Renal pelvis (tissue), 12 donors: ENCODE measurements at places on chromosomes 11 and 22. TPM values are rescaled to one million over a fixed set of nuclear protein-coding genes. Genes with fewer than 3 reads are reported as not detected.

Gene OR4D5
- not detected for polyA plus RNA-seq

Gene SLC22A9
- polyA plus RNA-seq = not detected

Gene GAL
- polyA plus RNA-seq = not detected

Gene CBX7
- 8.0 TPM for polyA plus RNA-seq

Gene KDM4D
- 2.1 TPM for polyA plus RNA-seq

Gene GAB4
- polyA plus RNA-seq = 0.14 TPM

Gene PTH
- not detected for polyA plus RNA-seq

Gene MUC5B
- 0.01 TPM for polyA plus RNA-seq

Gene ELF5
- 100 TPM for polyA plus RNA-seq

Gene PHLDA2
- 1.0 TPM for polyA plus RNA-seq

Gene TREH
- 2.6 TPM for polyA plus RNA-seq

Gene ZNRF3
- polyA plus RNA-seq = 28.2 TPM

Gene TBX10
- polyA plus RNA-seq = not detected

Gene SCN4B
- polyA plus RNA-seq = 1.4 TPM

Gene LDHAL6A
- 0.67 TPM for polyA plus RNA-seq

Gene PARVG
- 1.7 TPM for polyA plus RNA-seq

Gene APLNR
- 95.0 TPM for polyA plus RNA-seq

Gene DYNC2H1
- 44.6 TPM for polyA plus RNA-seq

Gene LINC01488
- polyA plus RNA-seq = not detected

Gene ENTHD1
- not detected for polyA plus RNA-seq

Gene IGLL1
- 0.61 TPM for polyA plus RNA-seq

Gene OR51G2
- not detected for polyA plus RNA-seq

Gene MLC1
- polyA plus RNA-seq = 1.1 TPM

Gene PRSS23
- 98.8 TPM for polyA plus RNA-seq

Gene OR52E8
- polyA plus RNA-seq = not detected

Gene IGSF22
- 2.4 TPM for polyA plus RNA-seq

Gene MOGAT2
- polyA plus RNA-seq = 1.0 TPM
